Upper lobe of right lung (tissue), 1 donor: ENCODE measurements at places on chromosomes 6 and 20. TPM values are rescaled to one million over a fixed set of nuclear protein-coding genes. Genes with fewer than 3 reads are reported as not detected.

- no peaks in the 10 kb centered on the region for H3K36me3 ChIP-seq
- H3K27me3 ChIP-seq: no peaks in the 10 kb centered on the region
- DNase-seq: no peak
- H3K27ac ChIP-seq: no peak overlapping the region
- no peak overlapping the region for H3K4me3 ChIP-seq
Observed at GRCh38 chr20:46634528-46634927, 16.7 kb downstream of the SLC13A3 start.

DNA sequence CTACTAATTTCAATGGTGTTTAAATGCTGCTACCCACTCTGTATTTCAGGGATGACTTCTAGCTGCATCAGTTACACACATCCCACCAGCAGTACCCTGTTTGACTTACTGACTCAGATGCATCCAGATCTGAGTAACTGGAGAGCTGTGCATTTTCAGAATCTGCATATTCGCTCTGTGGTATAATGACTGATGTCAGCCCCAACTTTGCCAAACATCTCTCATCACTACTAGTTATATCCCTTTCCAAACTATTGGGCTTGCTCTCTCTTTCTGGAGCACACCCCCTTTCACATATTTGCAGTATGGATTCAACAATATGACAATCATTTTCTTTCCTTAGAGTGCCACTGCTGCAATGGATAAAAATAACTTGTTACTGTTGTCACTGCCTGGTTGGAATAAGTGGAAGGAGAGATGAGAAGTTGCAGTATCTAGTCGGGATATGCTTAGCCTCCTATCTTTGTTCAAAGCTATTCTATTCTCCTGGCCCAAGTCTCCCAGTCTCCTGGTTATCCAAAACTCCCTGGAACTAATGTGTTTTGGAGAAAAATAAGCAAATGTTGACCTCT lies 3.3 kb upstream of the RSPO3 start:
- no peak for DNase-seq
- H3K27me3 ChIP-seq: peaks cover 11% of the 10 kb centered on the region
- H3K4me1 ChIP-seq: peaks cover 16% of the 10 kb centered on the region
- H3K4me3 ChIP-seq: no peak overlapping the region

- H3K27me3 ChIP-seq: no peaks in the 10 kb centered on the region
- H3K36me3 ChIP-seq: no peaks in the 10 kb centered on the region
- peak within 1 kb of the TSS; percentile 93 for H3K27ac ChIP-seq
- H3K4me1 ChIP-seq: peaks cover 21% of the 10 kb centered on the region
- DNase-seq: peak; percentile 97
- peak within 1 kb of the TSS; percentile 87 for H3K4me3 ChIP-seq
Observed at GRCh38 chr20:49046087-49046900, at the start of gene CSE1L. Gene CSE1L, plus strand, starts transcription at chr20:49046312. Its CDS starts 12,152 bp downstream, at chr20:49058464.

- no peak overlapping the region for H3K4me3 ChIP-seq
- no peak for DNase-seq
- no peaks in the 10 kb centered on the region for H3K36me3 ChIP-seq
- no peak overlapping the region for H3K27ac ChIP-seq
- no peaks in the 10 kb centered on the region for H3K27me3 ChIP-seq
- H3K4me1 ChIP-seq: no peaks in the 10 kb centered on the region
Observed at GRCh38 chr6:164337024-164337924, 922.8 kb downstream of the QKI start.

DNA sequence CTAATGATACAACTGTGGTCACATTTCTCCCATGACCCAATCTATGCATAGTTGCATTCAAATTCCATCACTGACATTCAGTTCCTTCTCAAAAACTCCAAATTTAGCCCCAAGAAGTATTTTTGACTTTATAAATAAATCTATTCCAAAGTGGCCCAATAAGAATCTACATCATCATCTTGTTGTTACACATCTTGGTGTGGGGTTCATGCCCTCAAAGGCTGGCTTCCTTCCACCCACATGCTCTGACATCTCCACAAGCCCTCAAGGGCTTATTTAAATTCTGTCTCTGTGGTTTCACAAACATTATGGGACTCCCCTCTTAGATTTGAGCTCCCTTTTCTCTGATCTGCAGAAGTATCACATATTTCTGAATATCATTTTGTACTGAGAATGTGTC lies 585.3 kb upstream of the BTBD3 start:
- no peaks in the 10 kb centered on the region for H3K36me3 ChIP-seq
- no peaks in the 10 kb centered on the region for H3K4me1 ChIP-seq
- no peak overlapping the region for H3K27ac ChIP-seq
- no peak for DNase-seq

GRCh38 chr20:39596554-39596953 lies 634.4 kb downstream of the DHX35 start:
- H3K36me3 ChIP-seq: no peaks in the 10 kb centered on the region
- no peaks in the 10 kb centered on the region for H3K27me3 ChIP-seq
- no peaks in the 10 kb centered on the region for H3K4me1 ChIP-seq
- DNase-seq: no peak
- H3K4me3 ChIP-seq: no peak overlapping the region
- no peak overlapping the region for H3K27ac ChIP-seq

GRCh38 chr20:33299111-33299603 lies 16.1 kb downstream of the BPIFB1 start:
- peak; percentile 85 for DNase-seq
- no peak overlapping the region for H3K27ac ChIP-seq
- peaks cover 5% of the 10 kb centered on the region for H3K27me3 ChIP-seq

GRCh38 chr6:160972111-160972510 lies 19.5 kb upstream of the MAP3K4 start:
- no peak for DNase-seq
- no peaks in the 10 kb centered on the region for H3K27me3 ChIP-seq
- H3K36me3 ChIP-seq: no peaks in the 10 kb centered on the region

- no peaks in the 10 kb centered on the region for H3K27me3 ChIP-seq
- peaks cover 6% of the 10 kb centered on the region for H3K4me1 ChIP-seq
- no peak overlapping the region for H3K27ac ChIP-seq
- no peaks in the 10 kb centered on the region for H3K36me3 ChIP-seq
Observed at GRCh38 chr6:13538084-13538483, 36.3 kb upstream of the SIRT5 start.

DNA sequence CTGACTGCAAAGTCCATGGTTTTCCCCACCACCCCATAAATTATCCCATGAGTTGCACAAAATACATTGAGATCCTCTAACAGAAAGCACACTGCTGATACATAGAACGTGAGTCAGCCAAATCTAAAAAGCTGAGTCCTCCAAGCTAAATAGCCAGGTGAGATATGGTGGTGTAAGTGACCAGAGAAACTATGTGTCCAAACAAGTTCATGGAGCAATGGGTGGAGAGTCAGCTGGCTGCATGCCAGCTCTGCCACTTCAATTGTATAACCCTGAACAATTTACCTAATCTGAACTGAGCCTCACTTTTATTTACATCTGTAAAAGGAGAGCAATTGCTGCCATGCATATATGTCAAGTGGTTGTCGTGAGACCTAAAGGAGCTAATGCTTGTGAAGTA lies 9.7 kb downstream of the SNAP25 start:
- H3K27ac ChIP-seq: no peak overlapping the region
- H3K4me1 ChIP-seq: no peaks in the 10 kb centered on the region
- H3K4me3 ChIP-seq: no peak overlapping the region
- no peaks in the 10 kb centered on the region for H3K27me3 ChIP-seq
- no peak for DNase-seq
- H3K36me3 ChIP-seq: no peaks in the 10 kb centered on the region

DNA sequence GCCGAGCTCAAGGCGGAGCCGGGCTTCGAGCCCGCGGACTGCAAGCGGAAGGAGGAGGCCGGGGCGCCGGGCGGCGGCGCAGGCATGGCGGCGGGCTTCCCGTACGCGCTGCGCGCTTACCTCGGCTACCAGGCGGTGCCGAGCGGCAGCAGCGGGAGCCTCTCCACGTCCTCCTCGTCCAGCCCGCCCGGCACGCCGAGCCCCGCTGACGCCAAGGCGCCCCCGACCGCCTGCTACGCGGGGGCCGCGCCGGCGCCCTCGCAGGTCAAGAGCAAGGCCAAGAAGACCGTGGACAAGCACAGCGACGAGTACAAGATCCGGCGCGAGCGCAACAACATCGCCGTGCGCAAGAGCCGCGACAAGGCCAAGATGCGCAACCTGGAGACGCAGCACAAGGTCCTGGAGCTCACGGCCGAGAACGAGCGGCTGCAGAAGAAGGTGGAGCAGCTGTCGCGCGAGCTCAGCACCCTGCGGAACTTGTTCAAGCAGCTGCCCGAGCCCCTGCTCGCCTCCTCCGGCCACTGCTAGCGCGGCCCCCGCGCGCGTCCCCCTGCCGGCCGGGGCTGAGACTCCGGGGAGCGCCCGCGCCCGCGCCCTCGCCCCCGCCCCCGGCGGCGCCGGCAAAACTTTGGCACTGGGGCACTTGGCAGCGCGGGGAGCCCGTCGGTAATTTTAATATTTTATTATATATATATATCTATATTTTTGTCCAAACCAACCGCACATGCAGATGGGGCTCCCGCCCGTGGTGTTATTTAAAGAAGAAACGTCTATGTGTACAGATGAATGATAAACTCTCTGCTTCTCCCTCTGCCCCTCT lies 1.1 kb downstream of the CEBPB start:
- H3K27me3 ChIP-seq: no peaks in the 10 kb centered on the region
- H3K27ac ChIP-seq: peak overlapping the region; percentile 99
- H3K4me1 ChIP-seq: peaks cover 33% of the 10 kb centered on the region
- H3K36me3 ChIP-seq: peaks cover 22% of the 10 kb centered on the region

- no peaks in the 10 kb centered on the region for H3K36me3 ChIP-seq
- no peak overlapping the region for H3K27ac ChIP-seq
- no peak overlapping the region for H3K4me3 ChIP-seq
- no peaks in the 10 kb centered on the region for H3K27me3 ChIP-seq
Observed at GRCh38 chr6:81172056-81172740, 580.3 kb downstream of the TENT5A start.

GRCh38 chr6:30676660-30677285 lies 4.0 kb upstream of the DHX16 start:
- no peak for DNase-seq
- peaks cover 38% of the 10 kb centered on the region for H3K4me1 ChIP-seq
- no peak overlapping the region for H3K27ac ChIP-seq
- peaks cover 47% of the 10 kb centered on the region for H3K36me3 ChIP-seq

DNA sequence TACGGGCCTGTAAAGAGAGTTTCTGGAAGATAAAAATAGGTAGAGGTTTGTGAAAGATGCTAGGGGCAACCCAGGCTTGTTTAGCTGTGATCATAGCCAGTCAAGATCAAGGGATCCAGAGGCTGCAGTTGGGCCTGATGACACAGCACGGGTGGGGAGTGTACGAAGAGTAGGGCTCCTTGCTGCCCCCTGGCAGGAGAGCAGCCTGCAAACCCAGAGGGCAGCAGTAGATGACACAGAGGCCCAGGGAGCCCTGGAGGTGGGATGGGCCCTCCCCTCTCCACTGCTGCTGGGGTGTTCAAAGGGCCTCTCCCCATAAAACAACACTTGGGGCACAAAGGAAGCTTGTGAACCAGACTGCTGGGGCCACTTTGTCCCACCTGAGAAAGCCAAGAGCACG lies 47.2 kb downstream of the VEGFA start:
- no peak overlapping the region for H3K27ac ChIP-seq
- no peak for DNase-seq
- peaks cover 23% of the 10 kb centered on the region for H3K4me1 ChIP-seq
- H3K36me3 ChIP-seq: no peaks in the 10 kb centered on the region
- no peaks in the 10 kb centered on the region for H3K27me3 ChIP-seq

- DNase-seq: peak; percentile 86
- no peaks in the 10 kb centered on the region for H3K27me3 ChIP-seq
- H3K4me1 ChIP-seq: peaks cover 29% of the 10 kb centered on the region
- H3K4me3 ChIP-seq: peak overlapping the region; percentile 77
Observed at GRCh38 chr20:325889-326644, 715 bp downstream of the SOX12 start.

- peak; percentile 94 for DNase-seq
- peaks cover 21% of the 10 kb centered on the region for H3K4me1 ChIP-seq
- no peaks in the 10 kb centered on the region for H3K27me3 ChIP-seq
Observed at GRCh38 chr6:30515944-30516753, 26.8 kb downstream of the HLA-E start.

DNA sequence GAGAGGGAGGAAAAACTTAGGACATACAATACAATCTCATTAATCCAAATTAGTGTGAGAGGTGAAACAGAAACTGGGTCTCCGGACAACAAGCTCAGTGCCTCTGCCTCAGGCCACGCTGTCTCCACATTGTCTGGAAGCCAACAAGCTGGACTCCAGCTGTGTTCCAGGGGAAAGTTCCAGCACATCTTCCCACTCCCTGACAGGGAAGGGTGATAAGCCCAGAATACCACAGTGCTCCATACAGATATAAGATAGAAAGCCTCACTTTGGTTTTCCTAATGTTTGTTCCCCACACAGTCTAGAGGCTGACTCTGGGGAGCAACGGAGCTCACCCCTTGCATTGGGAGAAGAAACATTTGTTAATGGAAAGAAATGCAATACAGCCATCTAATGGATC lies 117.1 kb upstream of the SPTLC3 start:
- no peak for DNase-seq
- H3K4me1 ChIP-seq: no peaks in the 10 kb centered on the region
- no peak overlapping the region for H3K4me3 ChIP-seq
- no peak overlapping the region for H3K27ac ChIP-seq
- no peaks in the 10 kb centered on the region for H3K27me3 ChIP-seq
- H3K36me3 ChIP-seq: no peaks in the 10 kb centered on the region

DNA sequence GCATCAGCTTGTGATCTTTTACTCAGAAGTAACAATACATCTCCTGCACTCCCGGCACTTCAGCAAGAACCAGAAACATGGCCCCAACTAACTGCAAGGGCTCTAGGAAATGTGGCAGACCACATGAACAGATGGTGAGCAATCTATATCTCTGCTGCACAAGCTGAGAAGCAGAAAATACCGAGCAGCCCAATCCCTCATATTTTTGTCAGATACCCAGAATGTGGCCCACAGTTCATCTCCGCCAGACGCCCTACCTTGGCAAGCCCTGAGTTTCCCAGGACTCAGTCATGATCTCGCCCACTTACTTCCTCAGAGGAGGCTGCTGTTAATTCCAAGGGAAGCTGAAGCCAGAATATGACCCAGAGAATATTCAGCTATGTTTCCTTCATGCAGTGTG lies 63.1 kb upstream of the PHACTR1 start:
- H3K4me1 ChIP-seq: no peaks in the 10 kb centered on the region
- no peak for DNase-seq
- H3K4me3 ChIP-seq: no peak overlapping the region
- no peaks in the 10 kb centered on the region for H3K36me3 ChIP-seq
- no peaks in the 10 kb centered on the region for H3K27me3 ChIP-seq

Gene AURKA
- total RNA-seq: 1.5 TPM

Gene DCDC2
- 5.3 TPM for total RNA-seq

Gene GHRH
- not detected for total RNA-seq

Gene ARMH2
- total RNA-seq: not detected

Gene ZKSCAN4
- total RNA-seq: 4.5 TPM

Gene PSORS1C2
- not detected for total RNA-seq

Gene GSTA3
- total RNA-seq: not detected

Gene CFB
- total RNA-seq: 74.9 TPM

Gene PTCHD4
- total RNA-seq: 4.1 TPM

Gene EBF4
- total RNA-seq: 19.5 TPM
